Activated naive CD8-positive, alpha-beta T cell treated with anti-CD3 and anti-CD28 coated beads, Interleukin-2, amount 10 ng/mL, durations not matched to agents 7 days and 5 days (primary cell): ENCODE measurements at places on chromosomes 3 and 15. TPM values are rescaled to one million over a fixed set of nuclear protein-coding genes. Genes with fewer than 3 reads are reported as not detected.

DNA sequence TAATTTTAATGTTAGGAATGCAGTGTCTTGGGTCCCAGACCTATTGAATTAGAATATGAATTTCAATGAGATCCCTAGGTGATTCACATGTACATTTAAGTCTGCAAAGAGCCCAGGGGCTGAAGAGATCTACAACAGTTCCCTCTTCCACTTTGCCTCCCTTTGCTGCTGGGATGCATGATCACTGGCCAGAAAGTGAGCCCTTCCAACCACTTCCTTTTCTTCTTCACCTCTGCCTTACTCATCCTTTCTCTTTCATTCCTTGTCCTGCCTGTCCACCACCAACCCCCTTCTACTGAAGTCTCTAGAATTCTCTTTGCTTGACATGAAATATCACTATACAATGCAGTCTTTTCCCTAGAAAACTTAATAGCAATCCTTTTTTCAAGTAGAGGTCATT is 222.4 kb upstream of the LRIG1 start:
- H3K4me1 ChIP-seq, result peaks cover 5% of the 10 kb centered on the region
- no peak overlapping the region for H3K27ac ChIP-seq
- H3K27me3 ChIP-seq, result peaks cover 17% of the 10 kb centered on the region
- DNase-seq, result no peak

GRCh38 chr3:9732740-9733115 is 1.2 kb downstream of the BRPF1 start:
- peaks cover 58% of the 10 kb centered on the region for H3K4me1 ChIP-seq
- H3K27ac ChIP-seq, result peak overlapping the region; percentile 83
- no peak for DNase-seq
- H3K36me3 ChIP-seq, result peaks cover 22% of the 10 kb centered on the region
- no peaks in the 10 kb centered on the region for H3K27me3 ChIP-seq

- no peaks in the 10 kb centered on the region for H3K4me1 ChIP-seq
- no peaks in the 10 kb centered on the region for H3K36me3 ChIP-seq
- no peak overlapping the region for H3K4me3 ChIP-seq
- no peaks in the 10 kb centered on the region for H3K27me3 ChIP-seq
- H3K27ac ChIP-seq, result no peak overlapping the region
- no peak for DNase-seq
Measured at GRCh38 chr3:87625876-87626275, 349.5 kb upstream of the POU1F1 start.

GRCh38 chr15:50415752-50416404 is 8.3 kb upstream of the USP8 start:
- no peak overlapping the region for H3K4me3 ChIP-seq
- no peaks in the 10 kb centered on the region for H3K4me1 ChIP-seq
- no peaks in the 10 kb centered on the region for H3K36me3 ChIP-seq
- DNase-seq, result no peak

GRCh38 chr3:110567029-110567428 is 504.6 kb upstream of the NECTIN3 start:
- no peaks in the 10 kb centered on the region for H3K4me1 ChIP-seq
- no peak overlapping the region for H3K27ac ChIP-seq
- no peak for DNase-seq
- H3K27me3 ChIP-seq, result peaks cover 2% of the 10 kb centered on the region
- H3K4me3 ChIP-seq, result no peak overlapping the region
- H3K36me3 ChIP-seq, result no peaks in the 10 kb centered on the region

- DNase-seq, result no peak
- no peak overlapping the region for H3K4me3 ChIP-seq
- H3K4me1 ChIP-seq, result peaks cover 7% of the 10 kb centered on the region
- no peak overlapping the region for H3K27ac ChIP-seq
Measured at GRCh38 chr15:80127911-80128310, 24.9 kb upstream of the FAH start.

SOX2 gene
- total RNA-seq, result not detected

DNA sequence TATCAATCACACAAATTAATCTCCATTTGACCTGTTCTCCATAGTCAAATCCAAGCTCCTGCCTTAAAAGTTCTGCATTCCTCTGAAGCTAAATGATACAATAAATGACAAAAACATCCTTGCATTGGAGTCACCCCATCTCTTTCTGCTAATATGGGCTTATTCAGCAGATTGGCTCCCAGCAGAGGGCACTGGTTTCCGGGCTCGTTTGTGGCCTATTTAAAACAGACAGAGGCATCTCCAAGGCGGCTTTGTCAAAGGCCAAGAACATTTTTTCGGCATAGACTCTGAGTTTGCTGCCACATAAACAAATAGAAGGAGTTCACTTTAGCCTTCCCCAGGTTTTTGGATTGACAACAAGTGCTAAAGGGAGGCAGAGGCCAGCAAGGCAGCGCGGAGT is 204.4 kb upstream of the RASGRP1 start:
- peaks cover 6% of the 10 kb centered on the region for H3K27me3 ChIP-seq
- no peak overlapping the region for H3K27ac ChIP-seq
- no peaks in the 10 kb centered on the region for H3K36me3 ChIP-seq
- no peak overlapping the region for H3K4me3 ChIP-seq
- DNase-seq, result no peak
- no peaks in the 10 kb centered on the region for H3K4me1 ChIP-seq

GRCh38 chr3:105891101-105891500 is 22.3 kb upstream of the CBLB start:
- peaks cover 8% of the 10 kb centered on the region for H3K36me3 ChIP-seq
- DNase-seq, result no peak
- H3K27ac ChIP-seq, result peak overlapping the region; percentile 26

DNA sequence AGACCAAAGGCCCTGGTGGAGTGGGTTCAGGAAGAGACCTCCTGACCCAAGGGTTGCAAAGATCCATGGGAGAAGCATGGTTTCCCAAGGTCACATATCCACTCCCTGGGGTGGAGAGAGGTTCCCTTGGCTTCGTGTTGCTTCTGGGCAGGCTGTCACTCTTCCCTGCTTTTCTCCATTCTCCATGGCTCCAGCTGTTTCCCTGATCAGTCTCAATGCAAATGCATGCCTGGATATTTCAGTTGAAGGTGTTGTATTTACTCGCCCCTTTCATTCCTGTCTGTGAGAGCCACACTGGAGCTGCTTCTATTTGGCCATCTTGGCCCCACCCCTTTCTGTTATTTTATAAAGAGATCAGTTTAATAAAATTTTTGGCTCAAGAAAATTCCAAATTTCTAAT is 95.0 kb upstream of the PLSCR4 start:
- H3K27me3 ChIP-seq, result peaks cover 6% of the 10 kb centered on the region
- H3K27ac ChIP-seq, result no peak overlapping the region
- DNase-seq, result no peak
- H3K4me1 ChIP-seq, result no peaks in the 10 kb centered on the region
- H3K36me3 ChIP-seq, result no peaks in the 10 kb centered on the region

PARP16 gene
- 17.7 TPM for total RNA-seq

GRCh38 chr3:136885357-136886213 is 23.6 kb downstream of the NCK1 start:
- peak overlapping the region; percentile 77 for H3K27ac ChIP-seq
- no peaks in the 10 kb centered on the region for H3K27me3 ChIP-seq
- H3K4me1 ChIP-seq, result peaks cover 37% of the 10 kb centered on the region
- no peak for DNase-seq
- H3K4me3 ChIP-seq, result peak overlapping the region; percentile 49

DNA sequence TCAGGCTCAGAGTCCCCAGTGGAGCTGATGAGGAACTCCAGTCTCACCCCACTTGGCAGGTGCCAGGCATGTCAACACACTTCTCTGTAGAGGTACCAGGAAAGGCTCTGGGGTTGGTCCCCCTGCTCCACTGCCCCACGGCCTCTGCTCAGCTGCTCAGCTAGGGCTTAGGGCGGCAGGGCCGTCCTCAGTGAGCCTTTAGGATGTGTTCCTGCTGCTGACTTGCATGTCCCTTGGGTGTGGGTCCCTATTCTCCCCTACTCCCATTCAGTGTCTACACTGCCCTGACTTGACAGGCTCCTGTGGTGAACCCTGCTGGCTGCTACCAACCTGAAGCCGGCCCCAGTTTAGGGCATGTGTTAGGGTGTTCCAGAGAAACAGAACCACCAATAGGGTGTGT is 17.9 kb upstream of the POLG start:
- H3K27ac ChIP-seq, result no peak overlapping the region
- peaks cover 39% of the 10 kb centered on the region for H3K27me3 ChIP-seq
- no peaks in the 10 kb centered on the region for H3K4me1 ChIP-seq
- no peak overlapping the region for H3K4me3 ChIP-seq
- H3K36me3 ChIP-seq, result no peaks in the 10 kb centered on the region

DNA sequence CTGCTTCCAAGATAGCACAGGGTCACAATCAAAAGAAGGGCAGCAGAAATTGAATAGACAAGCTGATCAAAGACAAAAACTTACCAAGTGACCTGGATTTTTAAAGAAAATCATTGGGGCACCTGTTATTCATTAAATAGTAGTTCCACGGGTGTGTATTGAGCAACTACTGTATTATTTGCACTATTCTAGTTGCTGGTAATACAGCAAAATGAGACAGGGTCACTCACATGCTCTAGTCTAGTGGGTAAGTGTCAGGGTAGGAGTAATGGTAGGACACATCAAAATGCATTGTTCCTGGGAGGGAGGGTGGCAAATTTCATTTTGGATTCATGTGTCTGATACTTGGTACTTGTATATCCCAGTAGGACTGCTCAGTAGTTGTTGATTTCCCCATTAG is 127.9 kb downstream of the SQOR start:
- H3K27me3 ChIP-seq, result peaks cover 3% of the 10 kb centered on the region
- no peak for DNase-seq
- H3K36me3 ChIP-seq, result no peaks in the 10 kb centered on the region
- H3K4me1 ChIP-seq, result no peaks in the 10 kb centered on the region

DNA sequence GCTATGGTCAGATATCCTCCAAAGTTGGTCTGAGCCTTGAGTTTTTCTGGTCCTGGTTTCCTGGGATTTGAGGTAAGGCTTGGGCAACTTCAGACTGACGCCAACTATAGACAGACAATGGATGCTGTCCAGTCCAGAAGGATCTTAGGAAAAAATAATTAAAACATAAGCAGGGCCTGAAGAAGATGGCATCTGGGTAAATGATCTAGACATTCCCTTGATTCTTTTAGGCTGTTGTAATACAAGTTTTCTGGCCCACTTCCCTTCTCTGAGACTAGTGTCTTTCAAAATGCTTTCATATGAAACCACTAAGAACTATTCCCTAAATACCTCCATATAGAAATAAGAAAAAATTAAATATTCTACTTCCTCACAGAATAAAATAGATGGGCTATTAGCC is 47.7 kb upstream of the PLXND1 start:
- H3K4me1 ChIP-seq, result peaks cover 4% of the 10 kb centered on the region
- no peaks in the 10 kb centered on the region for H3K36me3 ChIP-seq
- H3K27me3 ChIP-seq, result no peaks in the 10 kb centered on the region
- no peak overlapping the region for H3K27ac ChIP-seq

- no peaks in the 10 kb centered on the region for H3K27me3 ChIP-seq
- DNase-seq, result no peak
- H3K36me3 ChIP-seq, result peaks cover 38% of the 10 kb centered on the region
Measured at GRCh38 chr15:66498501-66499386, 1.2 kb upstream of the SNAPC5 start.

ITGA11 gene
- 0.61 TPM for total RNA-seq

DNA sequence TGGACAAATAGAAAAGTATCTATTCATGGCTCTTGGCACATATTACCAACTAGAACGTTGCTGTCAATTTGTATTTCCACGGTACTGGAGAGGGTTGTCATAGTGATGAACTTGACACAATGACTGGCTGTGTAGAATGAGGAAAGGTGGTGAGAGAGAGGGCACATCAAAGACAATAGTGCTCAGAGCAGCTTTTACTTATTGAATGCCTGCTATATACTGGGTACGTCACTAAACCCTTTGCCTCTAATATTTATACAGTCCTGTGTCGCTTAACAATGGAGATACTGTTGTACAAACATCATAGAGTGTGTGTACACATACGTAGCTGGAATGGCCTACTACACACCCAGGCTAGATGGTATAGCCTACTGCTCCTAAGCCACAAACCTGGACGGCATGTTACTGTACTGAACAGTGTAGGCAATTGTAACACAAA is 8.3 kb downstream of the TMPRSS7 start:
- H3K4me3 ChIP-seq, result no peak overlapping the region
- H3K4me1 ChIP-seq, result peaks cover 5% of the 10 kb centered on the region
- no peaks in the 10 kb centered on the region for H3K36me3 ChIP-seq
- no peak overlapping the region for H3K27ac ChIP-seq

DNA sequence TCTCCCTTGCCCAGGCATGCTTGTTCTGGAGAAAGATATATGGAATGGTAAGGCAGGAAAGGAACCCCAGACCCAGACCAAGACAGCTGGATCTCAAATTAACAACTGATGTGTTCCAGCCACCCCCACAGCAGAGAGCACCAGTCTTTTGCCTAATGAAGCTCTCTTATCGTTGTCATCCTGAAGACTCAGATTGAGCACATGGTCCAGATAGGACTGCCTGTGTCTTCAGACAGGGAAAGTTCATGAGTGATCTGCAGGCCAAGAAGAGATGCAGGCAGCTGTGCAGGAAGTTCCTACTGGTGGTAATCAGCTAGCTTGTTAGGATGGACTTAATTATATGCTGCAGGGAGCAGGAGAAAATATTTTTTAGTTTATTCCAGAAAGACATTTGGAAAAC is 53.3 kb downstream of the PPP2R3A start:
- no peak overlapping the region for H3K27ac ChIP-seq
- H3K27me3 ChIP-seq, result peaks cover 16% of the 10 kb centered on the region
- H3K4me1 ChIP-seq, result no peaks in the 10 kb centered on the region
- no peaks in the 10 kb centered on the region for H3K36me3 ChIP-seq
- no peak for DNase-seq

LRRC31 gene
- total RNA-seq, result not detected

DNA sequence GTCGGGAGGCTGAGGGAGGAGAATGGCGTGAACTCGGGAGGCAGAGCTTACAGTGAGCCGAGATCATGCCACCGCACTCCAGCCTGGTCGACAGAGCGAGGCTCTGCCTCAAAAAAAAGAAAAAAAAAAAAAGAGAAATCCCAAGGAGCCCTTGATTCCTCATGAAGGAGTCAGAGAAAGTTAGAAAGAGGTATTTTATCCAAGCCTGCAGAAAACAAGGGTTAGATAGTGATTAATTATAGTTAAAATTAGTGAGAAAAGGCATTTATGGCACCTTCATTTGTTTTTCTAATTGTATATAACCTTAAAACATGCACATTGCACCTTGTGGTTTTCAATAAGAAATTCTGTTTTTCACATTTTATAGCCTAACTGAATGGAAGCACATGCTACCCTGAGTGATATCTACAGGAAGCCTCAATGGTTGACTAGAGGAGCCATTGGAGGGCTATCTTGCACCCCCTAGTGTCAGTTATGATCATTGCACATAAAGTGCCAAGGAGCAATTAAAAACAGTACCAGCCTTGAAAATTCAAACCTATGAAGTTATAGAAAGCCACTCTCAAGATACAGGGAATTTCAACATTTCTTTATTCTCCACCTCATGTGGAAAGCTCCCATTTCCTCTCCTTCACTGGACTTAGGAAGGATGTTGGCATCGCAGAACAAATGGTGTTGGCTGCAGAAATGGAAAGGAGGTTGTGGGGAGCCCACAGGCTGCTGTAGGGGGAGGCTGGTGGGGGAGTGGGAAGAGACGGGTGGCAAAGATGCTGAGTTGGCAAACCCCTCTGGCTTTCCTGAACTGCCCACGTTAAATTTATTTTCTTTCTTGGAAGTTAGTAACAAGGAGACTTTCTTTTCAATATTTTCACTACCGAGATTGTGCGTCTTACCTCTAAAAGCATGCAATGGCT is 48.5 kb downstream of the ITGA11 start:
- H3K27me3 ChIP-seq, result peaks cover 3% of the 10 kb centered on the region
- peak; percentile 19 for DNase-seq
- peaks cover 7% of the 10 kb centered on the region for H3K36me3 ChIP-seq
- H3K27ac ChIP-seq, result peak overlapping the region; percentile 19
- H3K4me1 ChIP-seq, result peaks cover 23% of the 10 kb centered on the region

- peaks cover 2% of the 10 kb centered on the region for H3K27me3 ChIP-seq
- DNase-seq, result no peak
- H3K4me3 ChIP-seq, result no peak overlapping the region
- no peaks in the 10 kb centered on the region for H3K36me3 ChIP-seq
Measured at GRCh38 chr15:91549581-91549980, 303.9 kb upstream of the SLCO3A1 start.

- H3K27me3 ChIP-seq, result no peaks in the 10 kb centered on the region
- H3K27ac ChIP-seq, result no peak overlapping the region
- H3K4me3 ChIP-seq, result no peak overlapping the region
- no peaks in the 10 kb centered on the region for H3K36me3 ChIP-seq
Measured at GRCh38 chr15:87487484-87487883, 769.1 kb downstream of the NTRK3 start.
